ENCODE measurements at places on chromosomes 5 and 9. TPM values are rescaled to one million over a fixed set of nuclear protein-coding genes. Genes with fewer than 3 reads are reported as not detected.

The SLC36A2 gene
- total RNA-seq: not detected

The OLFM1 gene
- 43.8 TPM for total RNA-seq

The DNAJC21 gene
- total RNA-seq: 29.6 TPM

The PRDM12 gene
- total RNA-seq: not detected

The ETF1 gene
- 42.7 TPM for total RNA-seq

The TMEM232 gene
- 3.3 TPM for total RNA-seq

The PHF24 gene
- 1.1 TPM for total RNA-seq

The PHF19 gene
- total RNA-seq: 40.5 TPM

The CAMK4 gene
- total RNA-seq: 16.4 TPM

The ALDH1A1 gene
- total RNA-seq: 109 TPM

The SLC4A9 gene
- total RNA-seq: 0.15 TPM

The RPL35 gene
- 943 TPM for total RNA-seq

The ZFYVE16 gene
- 51.9 TPM for total RNA-seq

GRCh38 chr5:42422656-42423280 lies 471 bp upstream of the GHR start:
- no peak for DNase-seq

- no peak for DNase-seq
These were observed 5.4 kb downstream of the ZFR start for GRCh38 chr5:32439086-32439642.

- peak; percentile 28 for DNase-seq
These were observed 68.6 kb downstream of the RGS3 start for GRCh38 chr9:113531919-113532808.

GRCh38 chr9:4665357-4665756 lies 923 bp downstream of the SPATA6L start:
- no peak for DNase-seq

DNA sequence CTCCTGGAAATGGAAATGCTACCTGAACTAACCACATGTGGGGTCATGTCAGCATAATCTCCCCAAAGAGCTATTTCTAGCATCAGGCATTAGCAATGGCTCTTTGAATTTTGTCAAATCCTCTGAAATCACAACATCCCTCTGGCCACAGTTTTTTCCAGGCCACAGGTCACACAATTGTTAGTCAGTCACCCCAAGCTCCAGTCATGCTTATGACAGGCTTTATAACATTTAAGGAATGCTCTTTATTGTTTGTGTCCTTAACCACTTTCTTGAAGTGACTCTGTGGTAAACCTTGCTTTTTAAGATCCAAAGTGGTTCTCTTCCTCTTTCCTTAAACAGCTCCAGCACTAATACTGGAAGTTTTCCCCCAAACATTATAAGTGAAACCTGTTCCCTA lies 169.2 kb upstream of the HMHB1 start:
- no peak for DNase-seq

GRCh38 chr9:134533850-134534588 lies 107.6 kb upstream of the COL5A1 start:
- DNase-seq: peak; percentile 37

DNA sequence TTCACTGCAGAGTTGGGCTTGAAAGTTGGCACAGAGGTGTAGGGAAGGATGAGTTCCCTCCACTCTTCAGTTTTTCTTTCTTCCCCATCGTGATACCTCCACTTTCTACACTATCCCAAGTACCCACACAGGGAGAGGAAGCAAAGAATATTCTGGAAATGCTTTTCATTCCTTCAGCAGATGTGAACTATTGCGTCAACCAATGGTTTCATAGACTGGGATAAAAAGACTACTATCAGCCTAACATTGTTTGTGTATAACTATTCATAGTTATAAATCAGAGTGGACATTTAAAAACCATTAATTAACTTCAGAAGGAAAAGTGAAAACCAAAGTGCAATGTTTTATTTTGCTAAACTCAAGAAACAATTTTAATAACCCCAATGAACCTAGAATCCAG lies 63.6 kb upstream of the MAMDC2 start:
- no peak for DNase-seq

DNA sequence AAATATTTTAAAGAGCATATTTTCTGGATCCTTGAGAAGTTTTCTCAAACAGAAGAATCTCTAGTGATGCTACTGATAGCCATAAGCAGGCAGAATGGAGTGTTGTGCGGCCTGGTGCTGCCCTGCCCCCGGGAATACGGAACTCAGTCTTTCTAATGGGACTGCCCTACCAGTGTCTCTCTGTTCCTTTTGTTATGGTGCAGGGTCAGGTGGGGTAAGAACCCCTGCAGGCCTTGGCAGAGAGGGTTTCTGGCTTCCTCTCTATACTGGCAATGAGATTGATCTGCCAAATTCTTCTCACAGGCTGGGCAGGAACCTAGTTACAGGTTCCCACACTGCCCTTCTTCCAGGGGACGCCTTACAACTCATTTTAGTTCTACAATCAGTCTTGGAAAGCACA lies 2.6 kb downstream of the IL5 start:
- DNase-seq: no peak

DNA sequence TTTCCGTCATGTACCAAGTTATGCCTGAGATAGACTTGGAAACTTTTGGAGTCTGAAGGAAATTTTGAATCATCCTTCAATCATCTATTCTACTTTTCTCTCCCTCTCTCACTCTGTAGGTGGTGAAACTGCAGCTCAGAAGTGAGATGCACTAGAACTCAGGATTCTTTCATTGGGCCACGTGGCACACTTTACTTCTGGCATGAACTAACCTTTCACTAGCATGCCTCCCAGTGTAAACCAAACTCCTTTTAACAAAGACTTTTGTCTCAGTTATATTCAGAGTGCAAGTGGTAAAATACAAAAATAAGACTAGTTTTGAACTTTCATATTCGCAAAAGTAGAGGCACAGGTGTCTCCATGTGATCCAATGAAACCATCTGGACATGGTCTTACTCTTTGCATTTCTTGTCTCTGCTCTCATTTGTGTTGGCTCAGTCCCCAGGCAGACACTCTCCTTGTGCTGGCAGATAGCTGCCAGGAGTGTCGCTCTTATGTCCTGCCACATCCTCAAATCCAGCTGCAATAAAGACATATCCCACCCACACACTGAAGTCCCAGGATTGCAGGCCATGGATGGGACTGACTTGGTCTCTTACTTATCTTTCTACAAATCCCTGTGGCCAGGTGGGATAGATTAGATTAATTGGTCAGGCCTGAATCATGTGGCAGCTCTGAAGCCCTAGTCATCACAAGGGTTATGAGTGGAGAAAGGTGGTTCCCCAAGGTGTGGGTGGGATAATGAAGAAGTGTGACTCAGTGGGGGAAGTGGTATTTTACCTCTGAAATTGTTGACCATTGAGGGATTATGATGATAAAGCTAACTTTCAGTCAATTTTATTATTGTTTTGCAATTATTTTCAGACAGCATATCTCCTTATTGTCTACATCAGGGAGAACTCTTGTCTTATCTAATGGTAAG lies 267.5 kb downstream of the GABRB2 start:
- DNase-seq: no peak

DNA sequence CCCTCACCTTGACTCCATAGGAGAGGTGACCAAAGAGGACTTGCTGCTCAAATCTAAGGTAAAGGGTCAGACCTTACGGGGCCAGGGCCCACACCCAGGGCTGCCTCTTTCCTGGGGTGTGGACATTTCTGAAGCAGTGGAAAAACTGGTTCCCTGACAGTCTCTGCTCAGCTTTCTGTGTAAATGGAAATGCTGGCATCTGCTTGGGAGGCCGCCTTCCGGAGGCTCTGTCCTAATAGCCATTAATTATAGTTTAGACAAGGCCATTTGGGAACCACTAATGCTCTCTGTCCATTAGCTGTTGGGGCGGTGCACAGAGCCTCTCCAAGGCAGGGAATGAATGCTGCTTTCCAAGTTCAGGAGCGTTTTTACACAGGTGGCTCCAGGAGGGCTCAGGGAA lies 17.3 kb downstream of the USP20 start:
- DNase-seq: no peak

DNA sequence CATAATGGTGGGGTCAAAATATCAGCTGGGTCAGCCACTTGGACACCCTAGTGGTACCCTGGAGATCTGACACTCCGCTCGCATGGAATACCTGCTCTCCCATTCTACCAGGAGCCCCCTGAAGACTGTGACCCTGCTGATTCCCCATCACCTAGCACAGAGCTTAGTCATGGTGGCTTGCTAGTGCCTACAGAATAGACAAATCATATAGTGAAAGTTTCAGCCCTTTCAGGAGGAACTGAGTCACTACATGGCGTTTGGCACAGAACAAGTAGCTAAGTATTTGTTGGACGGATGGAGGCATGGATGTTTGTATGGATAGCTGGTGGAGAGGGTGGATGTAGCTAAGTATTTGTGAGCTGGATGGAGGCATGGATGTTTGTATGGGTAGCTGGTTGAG lies 65.3 kb downstream of the LMX1B start:
- DNase-seq: no peak

DNA sequence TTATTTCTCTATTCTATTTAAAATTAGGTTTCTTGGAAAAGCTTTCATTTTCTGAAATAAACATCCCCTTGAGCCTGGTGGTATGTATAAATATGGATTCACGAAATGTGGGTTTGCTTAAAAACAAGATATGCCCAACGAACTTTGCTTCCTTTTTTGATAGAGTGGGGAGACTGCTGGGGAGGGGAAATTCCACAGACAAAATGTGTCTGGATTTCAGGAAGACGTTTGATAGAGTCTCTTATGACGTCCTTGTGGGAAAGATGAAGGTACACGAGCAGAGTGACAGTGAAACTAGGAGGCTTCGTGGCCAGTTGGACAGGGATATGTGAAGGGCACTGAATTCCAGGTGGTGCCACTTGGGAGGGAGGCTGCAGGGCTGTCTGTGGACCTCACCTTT lies 84.5 kb upstream of the RPS23 start:
- no peak for DNase-seq

- no peak for DNase-seq
These were observed 37.6 kb downstream of the ACER2 start for GRCh38 chr9:19446361-19446861.

GRCh38 chr5:167819406-167819805 lies 472.0 kb upstream of the WWC1 start:
- no peak for DNase-seq
